HepG2 (cell line): ENCODE measurements at places on chromosomes 3 and 15. TPM values are rescaled to one million over a fixed set of nuclear protein-coding genes. Genes with fewer than 3 reads are reported as not detected.

PLA1A gene
- total RNA-seq, result 0.11 TPM in 1 of 2 replicates, not detected in the other

HRG gene
- 0.11 TPM in 1 of 2 replicates, not detected in the other for total RNA-seq

NEO1 gene
- total RNA-seq, result 10.0 and 11.0 TPM in 2 replicates

DNA sequence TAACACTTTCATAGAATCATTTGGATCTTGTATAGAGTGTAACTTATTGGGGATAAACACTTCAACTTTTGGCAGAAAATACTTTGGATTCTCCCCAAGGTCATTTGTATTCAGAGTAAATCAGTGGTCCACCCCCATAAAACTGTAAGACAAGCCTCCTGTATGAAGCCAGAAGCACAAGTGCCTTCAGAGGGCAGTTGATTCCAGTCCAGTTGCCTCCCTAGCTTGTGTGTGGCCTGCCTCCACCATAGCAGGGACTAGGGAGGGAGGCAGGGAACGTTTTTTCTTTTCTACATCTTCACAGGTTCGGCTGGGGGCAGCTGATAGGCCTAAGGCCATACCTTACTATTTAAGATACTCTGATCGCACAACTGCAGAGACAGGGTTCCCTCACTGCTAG lies 11.6 kb downstream of the GORASP1 start:
- no peaks in the 10 kb centered on the region for H3K27me3 ChIP-seq
- H3K36me3 ChIP-seq, result peaks cover 26% of the 10 kb centered on the region
- no peak overlapping the region for H3K27ac ChIP-seq

GRCh38 chr3:181457190-181457589 lies 254.5 kb upstream of the SOX2 start:
- no peak overlapping the region for H3K27ac ChIP-seq
- DNase-seq, result no peak
- H3K27me3 ChIP-seq, result no peaks in the 10 kb centered on the region

- no peak overlapping the region for H3K4me3 ChIP-seq
- H3K4me1 ChIP-seq, result no peaks in the 10 kb centered on the region
- H3K27me3 ChIP-seq, result no peaks in the 10 kb centered on the region
- DNase-seq, result no peak
Observed at GRCh38 chr3:106699122-106699521, 678.1 kb upstream of the CCDC54 start.

DNA sequence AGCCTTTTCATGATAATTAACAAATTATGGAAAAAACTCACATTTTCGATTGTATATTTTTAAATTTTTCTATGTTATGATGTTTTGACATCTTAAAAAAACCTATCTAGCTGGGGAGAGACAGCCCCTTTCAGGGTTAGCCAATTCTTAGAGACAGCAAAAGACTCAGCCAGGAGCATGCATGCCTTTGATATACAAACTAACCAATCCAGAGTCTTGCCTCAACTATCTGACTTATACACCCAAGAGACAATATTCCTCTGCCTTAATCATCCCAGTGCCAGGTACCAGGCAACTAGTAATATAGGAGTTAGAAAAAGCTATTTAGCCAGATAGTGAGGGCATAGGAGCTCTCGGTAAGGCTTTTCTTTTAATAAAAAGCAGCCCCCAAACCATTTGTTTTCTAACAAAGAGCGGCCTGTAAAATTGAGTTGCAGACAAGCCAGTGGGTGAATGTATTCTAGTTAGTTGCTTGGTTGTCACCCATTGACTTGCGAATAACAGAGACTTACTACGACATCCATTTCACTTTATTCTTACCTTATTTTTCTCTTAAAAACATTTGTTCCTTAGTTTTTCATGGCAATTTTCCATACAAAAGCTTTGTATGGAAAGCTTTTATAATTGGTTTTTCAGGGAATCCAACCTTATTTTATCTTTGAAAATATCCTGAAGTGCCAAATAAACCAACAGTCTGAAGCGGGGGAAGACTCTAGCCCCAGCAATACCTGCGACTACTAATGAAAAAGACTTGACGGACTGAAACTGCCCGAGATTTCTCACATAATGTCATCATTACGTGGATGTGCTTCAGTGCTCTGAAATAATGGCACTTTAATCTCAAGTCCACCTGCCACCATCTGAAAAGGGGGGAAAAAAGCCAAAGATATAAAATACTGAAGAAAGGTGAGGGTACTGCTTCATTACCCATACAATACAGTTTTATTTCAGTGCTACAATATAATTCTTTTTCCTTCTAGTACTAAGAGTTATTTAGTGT lies 64.6 kb upstream of the ATP2C1 start:
- no peak overlapping the region for H3K27ac ChIP-seq
- H3K4me1 ChIP-seq, result no peaks in the 10 kb centered on the region
- no peak for DNase-seq

DNA sequence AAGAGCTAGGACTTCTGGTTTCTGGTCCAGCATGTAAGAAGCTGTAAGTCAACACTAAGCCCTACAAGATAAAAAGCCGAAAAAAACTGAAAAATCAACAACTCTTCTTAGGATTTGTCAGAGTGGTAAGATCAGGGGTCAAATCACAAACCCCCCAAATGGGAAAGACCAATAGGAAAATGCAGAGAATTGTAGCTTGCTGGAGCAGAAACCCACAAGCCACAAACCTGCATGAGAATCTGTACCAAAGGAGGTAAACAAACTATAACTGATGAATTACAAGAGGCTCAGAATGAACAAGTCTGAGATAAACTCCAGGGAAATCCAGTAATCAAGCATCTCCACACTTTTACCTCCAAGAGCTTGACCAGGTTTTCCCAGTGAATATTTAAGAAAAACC lies 36.0 kb downstream of the RFX7 start:
- H3K27me3 ChIP-seq, result no peaks in the 10 kb centered on the region
- peaks cover 3% of the 10 kb centered on the region; the same call in 1 of the 2 replicates for H3K36me3 ChIP-seq
- no peak overlapping the region for H3K4me3 ChIP-seq
- no peak for DNase-seq
- H3K27ac ChIP-seq, result no peak overlapping the region

DNA sequence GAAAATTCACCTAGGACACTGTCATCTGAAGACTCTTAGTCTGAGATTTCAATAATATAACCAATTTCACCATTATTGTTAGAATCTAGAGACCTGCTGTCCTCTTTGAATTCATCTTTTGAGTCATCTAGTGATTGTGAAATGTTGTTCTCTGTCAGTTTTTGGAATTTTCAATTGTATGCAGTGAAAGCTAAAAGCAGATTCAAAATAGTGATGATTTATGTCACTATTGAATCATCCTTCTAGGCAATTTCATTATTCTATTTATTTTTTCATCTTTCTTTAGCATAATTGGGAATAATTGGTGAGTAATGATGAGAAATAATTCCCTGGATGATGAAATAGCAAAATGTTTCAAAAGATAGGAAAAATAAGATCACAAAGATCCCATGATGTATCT lies 101.7 kb upstream of the EIF1B start:
- DNase-seq, result no peak
- H3K4me3 ChIP-seq, result no peak overlapping the region
- H3K36me3 ChIP-seq, result no peaks in the 10 kb centered on the region
- peaks cover 11% of the 10 kb centered on the region for H3K4me1 ChIP-seq
